HEK293T (cell line): ENCODE measurements at places on chromosomes 5 and 9.

- no peak for DNase-seq
Measured at GRCh38 chr5:86689103-86689729, 71.5 kb downstream of the COX7C start.

DNA sequence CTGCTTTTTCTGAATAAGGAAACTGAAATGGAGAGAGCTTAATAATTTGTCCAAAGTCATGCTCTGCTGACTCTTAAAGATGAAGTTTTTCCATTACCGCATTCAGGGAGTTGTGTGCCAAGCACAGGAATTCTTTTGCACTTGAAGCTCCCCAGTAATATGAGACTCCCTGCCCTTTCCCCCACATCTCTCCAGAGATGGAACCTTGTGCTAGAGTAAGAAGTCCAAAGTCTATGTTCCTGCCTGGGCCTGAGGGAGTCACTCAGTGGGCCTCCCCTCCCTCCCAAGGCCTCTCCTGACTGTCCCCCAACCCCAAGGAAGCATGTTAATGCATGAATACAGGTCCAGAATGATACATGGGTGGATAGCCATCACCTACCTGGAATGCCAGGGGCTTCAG, 173.3 kb upstream of the SEMA6A start:
- no peak for DNase-seq

GRCh38 chr5:10049858-10050455, 199.7 kb downstream of the ATPSCKMT start:
- no peak for DNase-seq

DNA sequence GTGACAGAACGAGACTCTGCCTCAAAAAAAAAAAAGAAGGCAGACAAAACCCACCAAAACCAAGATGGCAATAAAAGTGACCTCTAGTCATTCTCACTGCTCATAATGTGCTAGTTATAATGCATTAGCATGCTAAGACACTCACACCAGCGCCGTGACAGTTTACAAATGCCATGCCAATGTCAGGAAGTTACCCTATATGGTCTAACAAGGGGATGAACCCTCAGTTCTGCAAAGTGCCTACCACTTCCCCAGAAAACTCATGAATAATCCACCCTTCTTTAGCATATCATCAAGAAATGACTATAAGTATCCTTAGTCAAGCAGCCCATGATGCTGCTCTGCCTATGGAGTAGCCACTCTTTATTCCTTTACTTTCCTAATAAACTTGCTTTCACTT, 4.7 kb upstream of the BICD2 start:
- DNase-seq: no peak

DNA sequence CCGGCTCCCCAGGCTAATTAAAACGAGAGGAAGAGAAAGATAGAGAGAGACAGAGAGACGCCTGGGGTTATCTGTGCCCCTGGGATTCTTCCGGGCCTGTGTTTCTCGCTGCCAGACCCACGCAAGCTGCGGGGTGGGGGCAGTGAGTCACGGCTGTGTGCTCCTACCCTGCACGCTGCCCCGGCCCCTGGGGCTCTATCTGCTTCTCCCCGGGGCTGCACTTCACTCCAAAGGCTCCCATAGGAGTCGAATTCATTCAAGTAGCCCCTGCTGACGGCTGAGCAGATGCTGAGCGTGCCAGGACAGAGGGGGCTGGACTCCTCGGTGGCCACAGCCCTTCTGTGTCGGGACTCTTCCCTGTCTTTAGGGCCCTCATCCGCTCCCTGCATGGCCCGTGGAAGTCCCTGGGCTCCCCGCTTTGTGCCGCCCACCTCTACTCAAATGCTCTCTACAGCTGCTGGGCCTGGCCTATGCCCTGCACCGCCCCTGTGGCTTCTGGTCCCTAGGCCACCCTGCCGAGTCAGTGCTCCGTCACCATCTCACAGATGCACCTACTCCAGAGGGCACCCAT, 22.8 kb downstream of the SARDH start:
- DNase-seq: no peak
